ENCODE measurements at places on chromosomes 4 and X.

GRCh38 chr4:40311811-40312346, 23.3 kb upstream of the CHRNA9 start:
- no peak for DNase-seq

DNA sequence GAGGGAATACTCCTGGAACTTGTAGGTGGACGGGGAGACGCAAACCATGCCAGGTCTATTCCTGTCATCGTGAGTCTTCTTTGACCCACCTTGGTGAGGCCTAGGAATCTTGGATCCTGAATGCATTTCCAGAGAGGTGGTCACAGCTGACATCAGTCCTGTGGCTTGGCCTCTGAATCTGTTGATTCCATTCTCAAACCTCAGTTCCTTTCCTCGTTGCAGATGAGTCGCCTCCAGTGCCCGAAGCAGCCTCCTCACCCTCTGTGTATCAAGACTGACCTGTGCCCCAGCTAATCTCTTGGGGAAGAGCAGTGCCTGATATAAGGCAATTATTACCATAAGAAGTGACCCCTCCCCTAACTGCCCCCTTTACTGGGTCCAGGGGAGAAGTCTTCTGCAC, 118.1 kb downstream of the SMIM20 start:
- DNase-seq, result no peak

- DNase-seq, result no peak
Measured at GRCh38 chr4:151940926-151941617, 180.3 kb upstream of the GATB start.

GRCh38 chrX:119549327-119550016, 15.7 kb downstream of the STEEP1 start:
- DNase-seq, result no peak

DNA sequence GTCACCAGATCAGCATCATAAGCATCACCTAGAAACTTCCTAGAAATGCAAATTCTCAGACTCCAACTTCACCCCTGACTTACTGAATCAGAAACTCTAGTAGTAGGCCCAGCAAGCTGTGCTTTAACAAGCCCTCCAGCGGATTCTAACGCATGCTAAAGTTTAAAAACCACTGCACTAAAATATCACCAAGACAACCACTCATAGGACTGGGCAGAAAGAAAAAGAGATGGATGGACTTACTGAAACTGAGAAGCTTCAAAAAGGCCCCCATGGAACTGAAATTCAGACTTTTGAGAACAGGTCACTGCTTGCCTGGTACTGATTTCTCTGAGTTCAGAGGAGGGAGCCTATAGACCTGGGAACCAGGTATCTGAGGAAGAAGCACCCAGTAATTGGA, 40.1 kb downstream of the FAM241A start:
- DNase-seq, result no peak

DNA sequence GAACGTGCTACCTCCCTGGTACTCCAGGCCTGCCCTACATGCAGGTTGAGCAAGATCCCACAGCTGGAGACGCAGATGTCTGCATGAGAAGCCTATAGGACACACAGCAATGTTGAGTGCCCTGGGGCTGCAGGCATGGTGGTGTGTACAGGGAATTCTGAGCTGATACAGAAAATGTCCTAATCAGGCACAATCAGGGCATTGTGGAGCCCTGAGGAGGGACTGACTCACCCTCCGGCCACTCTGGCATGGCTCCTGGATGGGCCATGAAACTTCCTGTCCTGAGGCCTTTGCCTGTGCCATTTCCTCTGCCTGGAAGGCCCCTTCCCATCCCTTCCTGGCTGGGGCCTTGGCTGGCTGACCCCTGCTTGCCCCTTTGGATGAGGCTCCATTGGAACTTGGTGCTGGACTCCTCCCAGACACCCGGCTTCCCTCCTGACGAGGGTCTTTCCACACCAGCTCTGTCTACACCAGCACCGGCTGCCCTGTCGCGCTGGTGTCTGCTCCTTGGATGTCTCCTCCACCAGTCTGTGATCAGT, 16.7 kb upstream of the AFAP1 start:
- DNase-seq, result no peak

DNA sequence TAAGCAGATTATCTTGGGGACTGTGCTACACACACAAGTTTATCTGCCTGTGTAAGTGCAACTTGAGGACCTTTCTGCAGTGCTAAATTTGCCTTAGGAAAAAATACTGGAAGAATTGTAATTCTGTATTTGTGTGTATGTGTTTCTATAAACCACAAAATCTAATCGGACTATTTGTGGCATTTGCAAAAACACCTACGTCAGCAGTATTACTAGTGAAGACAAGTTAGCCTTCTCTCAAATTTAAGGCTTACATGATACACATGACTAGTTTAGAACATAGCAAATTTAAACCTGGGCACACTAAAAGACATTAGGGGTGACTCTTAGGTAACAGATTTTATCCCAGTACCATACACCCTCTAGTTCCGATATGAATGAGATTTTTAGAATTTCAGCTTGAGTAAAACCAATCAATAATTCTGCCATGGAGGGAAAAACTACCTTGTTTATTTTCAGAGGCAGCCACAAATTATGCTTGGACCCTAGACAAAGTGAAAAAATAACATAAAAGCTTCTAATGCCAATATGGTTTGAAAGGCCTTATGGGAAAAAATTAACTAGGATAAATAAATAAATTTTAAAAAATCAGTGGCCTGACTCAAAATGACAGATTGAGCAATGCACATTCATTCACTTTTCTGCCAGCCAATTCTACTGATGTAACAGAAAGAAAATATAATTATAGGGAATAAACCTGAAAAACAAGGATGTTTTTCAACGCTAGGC, 176.4 kb downstream of the SNCA start:
- no peak for DNase-seq

GRCh38 chr4:91298824-91299223, 1004.9 kb upstream of the GRID2 start:
- DNase-seq, result no peak

DNA sequence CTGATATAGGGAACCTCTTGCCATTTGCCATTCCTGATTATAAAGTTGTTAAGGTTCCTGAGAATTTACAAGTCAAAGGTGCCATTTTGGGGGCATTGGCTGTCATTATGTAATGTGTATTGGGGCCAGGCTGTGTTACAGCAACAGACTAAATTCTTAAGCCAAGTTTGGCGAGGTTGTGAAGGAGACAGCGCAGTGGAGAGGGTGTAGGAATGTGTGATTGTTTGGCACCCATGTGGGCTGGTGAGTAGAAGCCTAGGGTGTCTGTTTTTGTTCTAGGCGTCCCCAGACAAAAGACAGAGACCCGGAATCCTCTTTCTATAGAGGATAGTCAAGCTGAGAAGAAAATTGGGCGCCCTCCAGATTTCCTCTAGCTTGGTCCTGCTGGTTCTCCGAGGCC, 2535.3 kb downstream of the PCDH7 start:
- DNase-seq, result no peak

DNA sequence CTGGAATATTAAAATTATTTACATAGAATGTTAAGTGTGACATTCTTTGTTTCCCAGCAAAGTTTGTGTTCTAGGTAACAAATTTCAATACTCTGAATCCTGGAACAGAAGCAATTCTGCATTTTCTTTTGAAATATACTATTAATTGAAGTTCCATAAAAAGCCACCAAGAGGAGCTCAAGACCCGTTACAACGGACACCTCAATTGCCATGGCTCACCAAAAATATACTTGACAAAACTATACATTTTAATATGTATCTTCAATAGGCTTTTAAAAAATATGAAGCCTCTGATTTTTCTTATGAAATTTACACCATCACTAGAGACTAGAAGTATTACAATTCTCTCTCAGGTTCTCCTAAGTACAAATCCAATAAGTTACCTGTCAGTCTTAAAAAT, 111.4 kb downstream of the NYX start:
- no peak for DNase-seq

GRCh38 chr4:158644760-158645159, 26.9 kb downstream of the C4orf46 start:
- DNase-seq, result no peak

- no peak for DNase-seq
Measured at GRCh38 chr4:47703008-47703407, 134.9 kb downstream of the CORIN start.

DNA sequence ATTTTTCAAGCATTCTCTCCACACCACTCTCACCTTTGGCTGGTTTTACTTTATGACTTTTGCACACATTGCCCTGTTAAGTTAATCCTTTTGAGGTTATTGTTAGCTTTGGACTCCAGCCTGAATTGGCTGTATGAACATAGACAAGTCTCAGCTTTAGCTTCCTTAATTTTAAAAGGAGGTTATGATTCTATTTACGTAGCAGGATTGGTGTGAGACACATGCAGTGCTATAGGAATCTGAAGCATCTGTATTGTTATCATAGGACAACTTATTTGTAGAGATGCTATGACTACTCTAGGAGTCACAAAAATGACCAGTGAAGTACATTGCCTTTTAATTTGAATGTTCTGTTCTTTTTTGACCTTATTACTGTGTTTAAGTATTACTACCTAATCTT, 15.7 kb downstream of the PGAM4 start:
- DNase-seq, result no peak

DNA sequence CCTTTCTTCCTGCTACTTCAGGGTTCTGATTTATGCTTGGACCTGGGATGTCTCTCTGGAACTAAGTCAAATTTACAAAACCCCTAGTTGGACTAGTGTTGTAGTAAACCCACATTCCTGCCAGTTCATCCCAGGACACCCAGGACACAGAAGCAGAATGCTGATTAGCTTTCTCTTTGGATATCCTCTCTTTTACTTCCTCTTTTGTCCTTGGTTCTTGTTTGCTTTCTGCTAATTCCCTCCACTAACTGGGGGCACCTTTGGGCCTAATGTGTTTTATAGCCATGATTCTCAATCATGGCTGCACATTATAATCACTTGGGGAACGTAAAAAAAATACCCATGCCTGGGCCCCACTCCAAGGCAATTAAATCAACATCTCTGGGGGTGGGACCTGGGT, 42.5 kb downstream of the LANCL3 start:
- DNase-seq, result no peak

GRCh38 chr4:87620491-87620890, 12.2 kb downstream of the DSPP start:
- no peak for DNase-seq

DNA sequence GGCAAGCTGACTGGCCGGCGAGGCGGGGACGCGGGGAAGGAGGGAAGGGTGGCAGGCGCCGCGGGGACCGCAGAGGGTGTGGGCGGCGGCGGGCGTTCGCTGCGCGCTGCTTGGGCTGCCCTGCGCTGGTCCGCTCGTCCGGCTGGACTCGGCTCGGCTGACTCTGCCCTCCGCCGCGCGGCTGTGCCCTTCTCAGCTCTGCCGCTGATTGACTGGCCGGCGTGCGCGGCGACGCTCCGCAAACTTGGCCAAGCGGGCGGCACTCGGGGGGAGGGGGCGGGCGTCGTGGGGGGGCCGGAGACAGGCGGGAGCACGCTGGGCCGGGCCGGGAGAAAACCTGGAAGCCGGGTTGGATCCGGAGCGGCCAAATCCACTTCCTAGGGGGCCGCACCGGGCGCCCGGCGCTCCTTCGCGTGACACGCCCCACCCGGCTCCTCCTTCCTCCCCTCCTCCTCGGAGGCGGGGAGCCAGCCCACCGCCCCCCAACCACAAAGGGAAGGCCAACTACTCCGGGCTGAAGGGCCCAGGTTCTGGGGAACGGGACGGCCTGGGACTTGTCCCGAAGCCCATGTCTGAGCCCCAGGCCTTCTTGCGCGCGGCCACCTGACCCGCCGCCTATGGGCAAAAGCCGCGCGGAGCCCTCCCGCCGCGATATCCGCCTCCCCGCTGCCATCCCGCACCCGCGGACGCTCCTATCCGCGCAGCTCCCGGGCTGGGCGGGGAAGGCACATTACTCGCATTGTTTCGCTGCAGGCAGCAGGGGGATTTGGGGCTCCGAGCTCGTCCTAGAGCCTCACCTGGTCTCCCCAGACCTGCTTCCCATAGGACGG, at the start of gene GPC4:
GPC4 (minus strand) TSS at position 214 of the 830 bp plus-strand sequence. CDS start 524 bp downstream, outside the sequence.
- no peak for DNase-seq

- DNase-seq, result no peak
Measured at GRCh38 chr4:158581161-158581560, 59.5 kb downstream of the RXFP1 start.

DNA sequence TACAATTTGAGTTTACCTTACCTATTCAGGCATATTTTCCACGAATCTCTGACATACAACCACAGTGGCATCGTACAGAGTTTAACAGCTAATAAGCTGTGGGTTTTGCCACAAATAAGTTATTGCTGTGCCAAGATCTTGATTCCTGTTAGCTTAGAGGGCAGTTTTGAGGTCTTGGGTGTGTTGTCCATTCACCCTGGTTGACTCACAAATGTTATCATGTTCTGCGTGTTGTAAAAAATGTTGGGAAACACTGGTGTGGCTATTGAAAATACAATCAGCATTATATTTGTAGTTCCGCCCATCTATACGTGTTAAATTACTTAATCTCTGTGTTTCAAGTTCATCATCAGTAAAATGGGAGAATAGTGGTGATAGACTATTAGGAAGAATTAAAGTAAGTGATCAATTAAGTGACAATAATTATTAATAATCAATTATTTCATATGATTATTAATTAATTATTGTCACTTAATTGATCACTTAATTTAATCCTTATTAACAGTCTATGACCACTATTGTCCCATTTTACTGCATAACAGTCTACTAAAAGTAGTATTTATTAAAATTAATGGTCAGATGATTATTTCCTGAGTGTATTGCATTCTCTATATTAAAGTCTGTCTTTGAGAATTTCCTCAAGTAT, 96.3 kb downstream of the TMA16 start:
- DNase-seq, result no peak

DNA sequence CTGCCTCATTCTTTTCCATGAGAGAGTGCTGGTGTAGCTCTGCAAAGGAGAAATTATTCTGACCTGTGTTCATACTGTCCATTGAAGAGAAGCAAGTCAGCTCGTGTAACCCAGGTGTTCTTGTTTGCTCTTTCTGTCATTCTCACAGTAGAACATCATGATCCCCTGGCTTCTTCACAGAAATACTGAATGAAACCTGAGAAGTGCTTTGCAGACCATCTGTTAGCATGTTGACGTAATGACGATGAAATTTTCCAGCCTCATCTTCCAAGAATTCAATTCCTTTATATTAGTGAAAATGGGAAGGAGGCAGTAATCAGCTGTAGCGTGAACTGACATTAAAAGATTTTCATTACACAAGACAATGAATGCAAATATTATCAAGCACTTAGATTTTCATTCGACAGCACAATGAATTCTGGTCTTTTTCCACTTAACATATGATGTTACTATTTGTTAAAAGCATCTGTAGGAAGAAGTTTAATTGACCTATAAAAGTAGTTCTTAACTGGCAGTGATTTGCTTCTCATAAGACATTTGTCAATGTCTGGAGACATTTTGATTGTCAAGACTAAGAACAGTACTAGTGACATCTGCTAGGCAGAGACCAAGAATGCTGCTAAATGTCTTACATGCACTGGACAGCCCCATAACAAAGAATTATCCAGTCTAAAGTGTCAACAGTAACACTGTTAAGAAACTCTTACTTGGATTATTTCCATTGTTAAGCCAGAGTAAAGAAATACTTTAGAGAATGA, 246.3 kb downstream of the BANK1 start:
- no peak for DNase-seq

- DNase-seq, result no peak
Measured at GRCh38 chrX:143455046-143455445, 62.2 kb downstream of the SPANXN3 start.

GRCh38 chrX:136477026-136477425, 10.7 kb upstream of the BRS3 start:
- DNase-seq, result no peak

- no peak for DNase-seq
Measured at GRCh38 chr4:167786504-167786903, 305.8 kb upstream of the ANXA10 start.

- DNase-seq, result no peak
Measured at GRCh38 chr4:39237179-39237578, 54.9 kb downstream of the WDR19 start.
